ENCODE measurements at places on chromosomes 1 and 21.

GRCh38 chr1:101284021-101284420 is 47.2 kb downstream of the S1PR1 start:
- DNase-seq = no peak

DNA sequence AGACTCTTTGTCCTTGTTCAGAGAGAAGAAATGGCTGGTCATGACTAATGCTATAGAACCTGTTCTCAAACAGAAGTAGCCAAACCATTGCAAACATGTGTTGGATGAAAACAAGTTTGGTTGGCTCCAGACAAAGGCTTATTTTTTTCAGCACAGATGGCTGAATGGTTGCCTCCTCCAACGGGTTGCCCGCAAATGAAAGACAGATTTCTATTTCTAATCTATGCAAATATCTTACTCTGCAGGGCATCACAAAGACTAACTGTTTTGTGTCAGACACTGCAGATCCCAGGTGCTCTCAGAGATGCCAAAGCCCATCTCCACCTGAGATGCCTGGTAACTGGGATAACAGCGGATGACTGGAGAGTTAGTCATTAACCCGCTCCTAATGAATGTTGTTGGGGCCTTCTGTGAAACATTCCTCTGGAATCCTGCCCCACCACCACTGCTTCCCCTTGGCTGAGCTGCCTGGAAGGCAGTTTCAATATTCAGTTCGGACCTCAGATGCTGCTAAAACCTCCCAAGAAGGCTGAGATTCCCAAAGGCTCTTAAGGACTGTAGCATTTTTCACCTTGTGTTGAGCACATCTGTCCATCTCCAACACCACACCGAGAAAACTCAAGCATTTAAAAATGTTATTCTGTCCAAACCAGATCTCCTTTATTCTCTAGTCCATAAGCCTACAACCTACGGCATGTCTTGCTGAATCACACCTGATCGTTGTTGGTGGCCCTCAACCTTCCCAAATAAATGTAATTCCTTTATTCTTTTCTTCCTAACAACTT is 104.4 kb downstream of the PTPN14 start:
- peak; percentile 87 for DNase-seq

GRCh38 chr1:53108646-53109580 is 33.5 kb downstream of the SLC1A7 start:
- DNase-seq = peak; percentile 57

- no peak for DNase-seq
Measured at GRCh38 chr1:68162761-68163160, 69.6 kb downstream of the WLS start.

DNA sequence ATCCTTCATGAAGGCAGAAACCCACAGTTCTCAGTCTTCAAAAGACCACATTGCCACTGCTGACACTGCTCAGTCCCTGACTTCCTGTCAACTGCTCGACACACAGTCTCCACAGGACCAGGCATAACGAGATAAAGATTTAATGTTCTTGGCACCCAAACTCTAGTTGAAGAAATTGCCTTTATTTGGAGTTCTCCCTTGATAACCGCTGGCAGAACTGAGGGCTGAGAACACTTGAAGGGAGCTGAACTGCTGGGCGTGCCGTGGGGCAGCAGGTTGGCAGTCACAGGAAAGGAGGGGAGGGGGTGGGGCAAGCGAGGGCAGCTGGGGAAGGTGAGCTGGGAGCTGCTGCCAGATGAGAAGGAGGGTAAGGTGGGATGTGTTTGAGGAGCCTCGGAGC is 15.9 kb downstream of the HENMT1 start:
- DNase-seq = no peak
